ACHN (cell line): ENCODE measurements at places on chromosomes 4 and X.

DNA sequence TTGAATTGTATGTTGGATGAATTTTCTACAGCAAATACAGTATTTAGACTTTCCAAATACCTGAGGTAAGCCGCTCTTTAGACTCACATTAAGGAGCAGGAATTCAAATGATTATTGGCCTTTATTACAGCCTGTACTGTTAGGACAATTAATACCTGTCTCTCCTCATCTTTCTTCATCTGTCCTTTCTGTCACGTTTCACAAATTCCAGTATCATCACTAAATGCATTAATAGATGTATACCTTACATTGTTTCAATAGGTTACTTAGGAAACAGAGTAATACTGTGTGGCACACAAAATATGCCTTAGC lies 1.2 kb downstream of the FAM241A start:
- DNase-seq = no peak

DNA sequence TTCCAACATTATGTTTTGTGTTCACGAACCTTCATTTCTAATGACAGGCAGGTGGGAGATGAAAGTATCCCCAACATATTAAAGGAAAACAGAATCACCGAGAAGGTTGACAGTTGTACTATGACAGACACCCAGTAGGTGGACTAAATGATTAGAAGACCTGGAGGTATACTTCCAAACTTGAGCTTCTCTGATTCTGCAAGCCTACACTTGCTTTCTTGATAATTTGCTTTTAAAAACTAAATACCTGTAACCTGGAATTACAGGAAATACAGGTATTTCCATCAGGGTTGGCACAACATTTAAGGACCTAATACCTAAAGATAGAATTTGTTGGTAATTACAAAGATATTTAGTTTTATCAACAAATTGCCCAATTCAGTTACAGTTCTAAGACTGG lies 43.4 kb downstream of the C4orf51 start:
- no peak for DNase-seq

DNA sequence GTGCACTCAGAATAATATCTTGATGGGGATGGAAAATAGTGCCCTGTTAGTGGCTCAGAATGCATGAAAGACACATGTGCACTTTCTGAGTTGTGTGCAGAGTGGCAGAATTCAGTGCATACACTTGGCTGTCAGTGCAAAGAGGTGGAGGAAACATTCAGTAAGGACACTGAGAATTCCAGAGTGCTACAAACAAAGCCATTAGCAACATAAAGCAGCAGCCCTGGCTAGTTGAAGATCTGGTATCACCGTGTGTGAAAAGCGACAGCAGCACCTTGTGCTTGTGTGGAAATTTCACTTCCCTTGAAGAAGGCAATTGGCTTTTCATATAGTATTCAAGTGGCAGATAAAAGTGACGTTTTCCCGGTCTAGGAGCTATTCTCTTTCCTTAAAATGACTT lies 810.4 kb downstream of the TRIML1 start:
- no peak for DNase-seq

- no peak for DNase-seq
Observed at GRCh38 chr4:22339491-22339890, 176.4 kb downstream of the ADGRA3 start.

DNA sequence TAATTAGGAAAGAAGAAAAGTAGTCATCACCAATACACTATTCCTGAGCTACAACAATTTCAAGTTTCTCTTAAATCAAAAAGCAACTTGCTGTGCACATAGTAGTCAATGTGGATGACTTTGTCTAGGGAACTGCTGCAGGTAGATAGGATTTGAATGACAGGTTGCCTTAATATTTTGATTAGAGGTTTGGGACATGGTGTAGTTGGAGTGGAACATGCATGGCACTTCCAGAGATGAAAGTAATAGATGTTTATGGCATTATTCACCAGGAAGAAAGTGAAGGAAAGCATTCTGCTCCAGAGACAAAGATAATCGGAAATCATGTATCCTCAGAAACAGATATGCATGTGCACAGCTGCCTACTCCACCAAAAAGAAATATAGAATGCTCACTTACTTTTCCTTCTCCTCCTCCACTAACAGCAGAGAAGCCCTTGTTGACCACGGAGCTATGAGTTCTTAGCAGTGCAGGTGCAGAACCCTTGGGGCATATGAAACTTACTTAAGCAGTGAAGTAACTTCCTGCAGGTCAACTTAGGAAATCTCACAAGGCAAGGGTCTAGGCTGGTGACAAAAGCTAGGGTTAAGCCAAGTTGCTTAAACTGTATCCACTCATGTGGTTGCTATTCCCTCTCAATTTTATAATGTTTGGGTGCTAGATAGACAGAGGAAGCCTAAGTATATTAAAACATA lies 390.8 kb downstream of the HNRNPD start:
- no peak for DNase-seq
